ENCODE measurements at places on chromosomes 16 and 17.

GRCh38 chr16:85928401-85928820, 29.4 kb downstream of the IRF8 start:
- DNase-seq: peak; percentile 88

DNA sequence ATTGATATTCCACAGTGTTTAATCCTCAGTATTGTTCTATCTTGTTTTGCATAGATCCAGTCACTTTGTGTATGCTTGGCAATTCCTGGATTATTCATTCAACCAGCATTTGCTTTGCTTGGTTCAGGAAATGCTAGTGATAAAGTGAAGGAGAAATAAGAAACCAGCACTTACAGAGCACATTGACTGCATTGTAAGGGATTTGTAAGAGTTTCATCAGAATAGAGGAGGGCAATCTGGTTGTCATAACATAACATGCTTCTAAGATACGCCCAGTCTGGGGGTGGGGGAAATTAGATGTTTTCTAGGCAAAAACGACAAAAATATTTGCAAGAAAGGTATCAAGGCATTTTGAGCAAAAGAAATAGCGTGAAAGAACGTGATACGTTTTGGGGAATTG, 40.4 kb downstream of the TNRC6A start:
- no peak for DNase-seq

- DNase-seq: no peak
Measured at GRCh38 chr17:921161-921560, 58.4 kb downstream of the NXN start.

DNA sequence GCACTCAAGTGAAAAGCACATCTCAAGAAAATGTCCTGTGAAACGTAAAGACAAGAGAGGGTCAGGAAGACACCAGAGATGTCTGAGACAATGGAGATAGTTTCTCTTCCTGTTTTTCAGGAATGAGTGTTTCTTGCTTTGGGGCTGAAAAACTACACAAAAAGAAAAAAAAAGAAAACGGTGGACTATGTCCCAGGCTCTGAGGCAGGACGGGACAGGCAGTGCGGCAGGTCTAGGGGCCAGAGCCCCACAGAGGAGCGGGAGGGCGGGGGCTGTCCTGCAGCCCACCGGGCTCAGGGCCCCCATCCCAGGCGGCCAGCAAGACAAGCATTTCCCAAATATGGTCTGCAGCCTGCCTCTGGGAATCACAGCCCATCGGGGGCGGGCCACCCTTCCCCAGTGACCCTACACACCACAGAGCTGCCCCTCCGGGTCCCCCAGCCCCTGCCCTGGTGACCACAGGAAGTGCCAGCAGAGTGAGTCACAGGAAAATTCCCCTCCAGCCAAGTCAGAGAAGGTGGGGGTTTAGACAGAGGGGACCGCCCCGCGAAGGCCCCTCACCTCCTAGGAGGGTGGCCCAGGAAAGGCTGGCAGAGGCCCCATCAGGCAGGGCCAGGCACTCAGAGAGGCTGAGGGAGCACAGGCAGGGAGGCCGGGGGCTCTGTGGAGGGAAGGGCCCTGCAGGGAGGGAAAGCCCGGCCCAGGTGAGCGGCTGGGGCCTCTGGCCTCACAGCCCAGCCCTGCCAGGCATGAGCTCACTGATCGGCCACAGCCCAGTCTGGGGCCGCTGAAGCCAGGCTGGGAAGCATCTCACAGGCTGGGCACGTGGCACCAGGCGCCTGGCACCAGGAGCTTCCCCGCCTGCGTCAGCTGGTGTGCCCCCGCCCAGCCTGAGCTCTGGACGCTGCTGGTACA, 6.3 kb downstream of the BCAR1 start:
- peak; percentile 37 for DNase-seq

GRCh38 chr17:83203073-83203471, 123.7 kb downstream of the METRNL start:
- peak; percentile 96 for DNase-seq

DNA sequence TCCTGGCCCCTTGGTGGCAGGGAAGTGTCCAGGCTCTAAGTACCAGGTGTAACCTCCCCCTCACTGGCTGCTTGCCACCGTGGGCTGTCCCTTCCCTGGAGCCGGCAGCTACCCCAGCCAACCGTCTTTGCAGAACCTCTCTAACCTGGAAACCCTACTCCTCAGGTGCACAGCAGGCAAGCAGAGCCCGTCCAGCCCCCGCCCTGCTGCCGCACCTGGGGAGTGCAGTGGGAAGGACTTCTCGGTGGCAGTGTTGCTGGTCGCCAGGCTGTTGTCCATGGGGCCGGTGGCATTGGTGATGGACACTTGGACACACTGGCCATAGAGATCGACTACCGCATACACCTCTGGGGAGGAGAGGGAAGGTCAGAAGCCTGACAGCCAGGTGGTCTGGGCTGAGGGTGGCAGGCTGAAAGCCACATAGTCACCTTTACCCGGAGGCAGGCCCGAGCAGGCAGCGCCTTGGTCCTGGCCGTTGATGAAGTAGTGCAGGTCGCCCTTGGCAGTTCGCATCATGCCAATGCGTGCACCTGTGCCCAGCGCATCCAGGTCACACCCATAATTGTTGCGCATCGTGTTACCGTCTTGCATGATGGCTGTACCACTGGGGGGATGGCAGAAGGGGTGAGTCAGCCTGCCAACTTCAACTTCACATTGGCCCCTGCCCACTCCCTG, 6.5 kb downstream of the NEURL4 start:
- DNase-seq: no peak

- no peak for DNase-seq
Measured at GRCh38 chr17:2028234-2028614, 1.7 kb upstream of the DPH1 start.

DNA sequence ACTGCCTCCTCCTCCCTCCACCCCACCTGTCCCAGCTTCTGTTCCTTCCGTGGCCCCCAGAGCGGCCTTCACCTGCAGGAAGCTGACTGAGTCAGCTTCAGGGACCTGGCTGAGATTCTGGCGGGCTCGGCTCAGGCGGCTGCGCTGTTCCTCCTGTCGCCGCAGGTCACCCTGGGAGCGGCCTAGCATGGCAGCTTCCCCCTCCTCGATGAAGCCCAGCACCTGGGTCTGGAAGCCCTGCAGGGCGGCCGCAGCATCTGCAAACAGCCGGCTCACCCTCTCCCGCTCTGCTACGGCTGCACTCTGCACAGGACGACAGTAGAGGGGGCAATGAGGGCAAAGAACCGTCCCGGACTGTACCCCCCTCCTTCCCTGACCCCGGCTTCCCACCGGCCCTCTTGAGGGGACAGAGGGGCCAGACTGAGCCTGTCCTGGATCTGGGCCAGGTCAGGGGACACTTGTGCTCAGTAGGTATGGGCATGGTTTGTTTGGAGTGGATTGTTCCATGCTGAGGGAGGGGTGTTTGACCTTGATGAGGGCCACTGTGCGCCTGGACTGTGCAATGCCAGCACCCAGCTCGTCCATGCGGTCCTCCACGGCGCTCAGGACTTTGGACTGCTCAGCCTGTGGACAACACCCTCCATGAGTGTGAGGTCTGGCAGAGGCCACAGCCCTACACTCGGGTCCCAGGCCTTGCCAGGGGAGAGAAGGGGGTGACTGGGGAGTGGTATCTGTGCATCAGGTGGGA, 2.0 kb downstream of the TRIM47 start:
- no peak for DNase-seq

DNA sequence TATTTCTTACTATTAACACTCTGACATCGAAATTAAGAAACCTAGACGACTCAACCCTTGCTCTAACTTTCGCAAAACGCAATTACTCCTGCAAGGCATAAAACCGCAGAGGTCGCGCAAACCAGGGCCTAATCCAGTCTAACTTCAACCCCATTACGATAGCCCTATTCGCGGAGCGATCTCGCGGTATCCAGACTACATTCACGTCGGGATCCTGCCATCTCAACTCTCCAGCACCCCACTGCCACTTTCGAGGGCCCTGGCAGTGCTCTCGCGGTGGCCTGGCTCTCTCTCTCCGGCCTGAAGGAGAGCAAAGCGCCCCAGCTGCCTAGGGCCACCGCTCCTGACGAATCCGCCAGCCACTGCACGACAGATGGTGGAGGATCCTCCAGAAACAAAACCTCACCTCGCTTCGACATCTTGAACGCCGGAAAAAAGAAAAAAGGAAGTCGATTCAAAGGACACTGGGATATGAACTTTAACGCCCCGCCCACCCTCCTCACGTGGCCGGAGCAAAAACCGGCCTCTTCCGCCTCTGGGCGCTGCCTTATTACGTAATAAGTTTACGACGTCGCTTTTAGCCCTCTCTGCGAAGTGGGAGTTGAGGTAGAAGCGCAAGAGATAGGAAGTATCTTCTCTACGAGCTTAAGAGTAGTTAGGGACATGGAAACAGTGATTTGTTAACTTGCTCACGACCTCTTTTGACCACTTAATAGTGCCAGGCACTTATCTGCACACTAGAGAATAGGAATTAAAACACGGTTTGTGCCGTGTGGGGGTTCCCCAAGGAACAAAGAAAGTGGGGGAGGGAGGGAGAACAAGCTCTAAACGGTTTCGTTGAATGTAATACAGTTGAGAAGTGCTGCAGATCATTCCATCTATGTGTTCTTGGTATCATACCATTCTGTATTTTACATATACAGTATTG, at the start of gene RPL23:
Gene RPL23, minus strand, starts transcription at position 430 of the 928 bp plus-strand sequence. Its CDS starts 11 bp downstream, at position 419.
- peak; percentile 99 for DNase-seq

- DNase-seq: no peak
Measured at GRCh38 chr17:10600571-10600970, 51.1 kb upstream of the MYH2 start.

GRCh38 chr17:28053044-28053670, 10.7 kb downstream of the NLK start:
- no peak for DNase-seq

DNA sequence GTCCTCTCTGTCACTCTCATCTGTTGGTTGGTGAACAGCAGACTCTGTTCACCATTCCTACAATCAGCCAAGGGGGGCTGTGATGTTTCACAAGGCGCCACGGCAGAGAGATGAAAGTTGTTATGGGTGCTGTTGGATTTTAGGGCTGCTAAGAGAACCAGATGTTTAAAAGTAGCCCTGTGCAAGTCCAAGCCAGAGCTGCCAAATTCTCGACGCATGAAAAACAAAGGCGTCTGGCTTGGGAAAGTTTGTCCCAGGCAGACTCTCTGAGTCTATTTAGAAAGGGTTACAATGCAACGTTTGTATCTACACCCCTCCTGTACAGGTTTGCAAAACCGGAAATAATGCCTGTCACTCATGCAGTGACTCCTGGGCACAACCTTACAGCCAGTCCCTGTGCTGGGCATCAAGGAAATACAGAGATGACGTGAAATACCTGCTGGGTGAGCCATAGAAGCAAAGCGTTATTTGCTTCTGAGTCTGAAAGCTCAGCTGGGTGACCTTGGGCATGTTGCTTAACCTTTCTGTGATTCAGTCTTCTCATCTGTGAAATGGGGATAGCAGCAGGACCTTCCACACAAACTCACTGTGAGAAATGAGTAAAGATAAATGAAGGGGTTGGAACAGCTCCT, 74.8 kb downstream of the XYLT1 start:
- DNase-seq: no peak

- DNase-seq: no peak
Measured at GRCh38 chr16:19879241-19879792, 5.3 kb downstream of the GPRC5B start.

GRCh38 chr17:67056746-67057490, 12.6 kb downstream of the CACNG1 start:
- DNase-seq: no peak
